Mesenteric fat pad (tissue), 1 donor: ENCODE measurements at places on chromosomes 4 and X. TPM values are rescaled to one million over a fixed set of nuclear protein-coding genes. Genes with fewer than 3 reads are reported as not detected.

Gene FAM47A
- not detected for total RNA-seq

Gene HDX
- total RNA-seq = 5.8 TPM

DNA sequence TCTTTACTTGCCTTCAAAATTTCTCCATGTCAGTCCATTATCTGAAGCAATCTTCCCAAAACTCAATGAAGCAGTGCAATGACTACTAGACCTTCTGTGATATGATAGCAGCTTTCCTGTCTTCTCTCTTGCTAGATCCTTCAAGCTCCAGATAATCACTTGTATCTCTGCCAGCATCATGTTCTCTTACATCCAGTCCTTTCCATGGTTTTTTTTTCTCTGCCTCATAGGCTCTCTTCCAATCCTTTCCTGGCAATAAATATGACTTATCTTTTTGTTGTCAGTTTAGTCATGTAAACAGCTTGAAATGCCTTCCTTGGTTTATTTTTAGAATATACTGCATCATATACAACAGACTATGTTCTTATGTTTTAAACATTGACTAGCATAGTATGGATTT is 193.5 kb downstream of the CFAP299 start:
- no peak for DNase-seq

GRCh38 chrX:33207056-33207455 is 4.3 kb downstream of the DMD start:
- no peak for DNase-seq

DNA sequence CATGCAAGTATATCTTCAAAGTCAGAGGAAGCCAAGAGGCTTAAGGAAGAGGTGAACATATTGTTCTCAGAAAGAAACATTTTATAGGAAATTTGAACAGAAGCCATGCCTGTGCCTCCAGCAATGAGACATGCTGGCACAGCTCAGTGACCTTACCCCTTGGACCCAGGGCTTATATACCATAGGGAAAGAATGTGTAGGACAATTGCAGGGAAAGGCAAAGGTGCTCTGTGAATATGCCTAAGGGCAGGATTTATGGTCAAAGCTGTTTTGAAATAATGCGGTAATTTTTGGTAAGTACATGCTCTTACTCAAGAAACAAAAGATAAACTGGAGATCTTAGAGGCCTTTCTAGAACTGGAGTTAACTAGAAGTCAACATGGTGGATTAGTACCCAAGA is 568.8 kb downstream of the GRID2 start:
- DNase-seq = no peak

- no peak for DNase-seq
These were observed 8.0 kb downstream of the MAN2B2 start for GRCh38 chr4:6582889-6583490.
